ENCODE measurements at places on chromosomes 12 and 14. TPM values are rescaled to one million over a fixed set of nuclear protein-coding genes. Genes with fewer than 3 reads are reported as not detected.

CMA1 gene
- total RNA-seq, result not detected

BCL11B gene
- 5.7 TPM for total RNA-seq

PRH2 gene
- 335 TPM for total RNA-seq

TOMM20L gene
- not detected for total RNA-seq

GPRC5A gene
- total RNA-seq, result 2.9 TPM

YAF2 gene
- 19.6 TPM for total RNA-seq

AMIGO2 gene
- 2.5 TPM for total RNA-seq

CRIP1 gene
- total RNA-seq, result 49.3 TPM

TMEM233 gene
- 0.92 TPM for total RNA-seq

NOVA1 gene
- total RNA-seq, result 15.5 TPM

SLC39A5 gene
- total RNA-seq, result 0.31 TPM

All from tongue (tissue), 3 donors.